Fibroblast of skin of back (primary cell): ENCODE measurements at places on chromosomes 7 and 10.

GRCh38 chr10:91800182-91800581 lies 2.0 kb downstream of the TNKS2 start:
- no peak for DNase-seq

- no peak for DNase-seq
Measured at GRCh38 chr7:151179946-151180345, 7.1 kb downstream of the ASB10 start.

- no peak for DNase-seq
Measured at GRCh38 chr10:17872191-17873091, 63.3 kb downstream of the MRC1 start.

- no peak for DNase-seq
Measured at GRCh38 chr10:101293007-101293723, 60.8 kb upstream of the BTRC start.

- DNase-seq, result peak; percentile 14
Measured at GRCh38 chr7:46432708-46433107, 511.6 kb upstream of the IGFBP3 start.
